ENCODE measurements at places on chromosomes 1 and 21.

DNA sequence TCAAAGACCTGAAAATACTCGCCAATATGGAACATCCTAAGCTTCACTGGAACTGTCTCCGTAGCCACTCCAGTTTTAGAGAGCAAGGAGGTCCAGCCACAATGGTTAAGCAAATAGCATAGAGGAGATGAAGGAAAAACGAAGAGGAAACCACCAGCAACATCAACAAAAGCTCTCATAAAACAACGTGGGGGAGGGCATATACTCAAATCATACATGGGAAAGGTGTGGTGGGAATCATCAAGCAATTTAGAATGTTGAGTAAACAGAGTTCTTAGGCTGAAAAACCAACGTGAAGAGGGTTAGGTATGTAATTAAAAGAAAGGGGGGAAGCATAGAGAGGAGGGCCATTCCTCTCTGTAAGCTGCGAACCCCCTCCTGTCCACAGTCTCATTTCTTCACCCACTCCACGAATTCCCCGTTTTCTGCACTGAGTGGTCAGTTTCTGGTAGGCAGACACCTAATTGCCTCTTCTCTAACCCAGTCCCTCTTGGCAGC, 1.0 kb downstream of the TMEM59 start:
- DNase-seq = no peak

DNA sequence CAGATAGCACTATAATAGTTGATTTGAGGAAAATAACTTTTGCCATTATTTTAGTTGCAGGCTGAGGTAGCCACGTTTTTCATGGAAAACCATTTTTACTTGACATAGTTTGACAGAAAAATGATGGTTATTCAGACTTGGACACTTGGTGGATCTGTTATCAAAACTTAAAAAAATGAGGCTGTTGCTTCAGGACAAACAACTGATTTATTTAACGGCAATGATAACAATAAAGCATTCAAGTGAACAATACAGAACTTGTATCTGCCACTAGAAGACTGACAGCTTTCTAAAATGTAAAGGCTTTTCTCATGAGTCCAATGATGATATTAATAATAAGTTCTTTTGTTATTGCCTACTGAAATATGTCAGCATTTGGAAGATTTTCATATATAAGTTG, 322.9 kb downstream of the BRINP3 start:
- no peak for DNase-seq

GRCh38 chr1:88043834-88044233, 640.2 kb upstream of the PKN2 start:
- no peak for DNase-seq

DNA sequence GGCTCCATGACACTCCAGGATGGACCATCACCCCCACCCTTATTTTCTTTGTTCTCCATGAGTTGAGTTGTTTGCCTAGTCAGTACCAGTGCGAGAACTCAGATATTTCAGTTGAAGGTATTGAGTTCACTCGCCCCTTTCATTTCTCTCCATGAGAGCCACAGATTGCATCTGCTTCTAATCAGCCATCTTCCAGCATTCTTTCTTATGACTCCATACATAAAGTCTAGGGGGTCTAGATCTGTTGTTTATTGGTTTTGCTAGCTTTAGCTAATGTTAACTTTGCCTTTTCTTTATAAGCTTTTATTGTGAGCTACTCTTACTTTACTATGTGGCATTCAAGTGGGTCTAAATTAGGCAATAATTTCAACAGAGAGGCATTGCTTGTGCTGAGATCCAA, 71.6 kb upstream of the PDC start:
- DNase-seq = no peak
